ENCODE measurements at places on chromosomes 6 and 20.

- DNase-seq, result no peak
Observed at GRCh38 chr6:70735513-70735912, 67.8 kb downstream of the SMAP1 start.

DNA sequence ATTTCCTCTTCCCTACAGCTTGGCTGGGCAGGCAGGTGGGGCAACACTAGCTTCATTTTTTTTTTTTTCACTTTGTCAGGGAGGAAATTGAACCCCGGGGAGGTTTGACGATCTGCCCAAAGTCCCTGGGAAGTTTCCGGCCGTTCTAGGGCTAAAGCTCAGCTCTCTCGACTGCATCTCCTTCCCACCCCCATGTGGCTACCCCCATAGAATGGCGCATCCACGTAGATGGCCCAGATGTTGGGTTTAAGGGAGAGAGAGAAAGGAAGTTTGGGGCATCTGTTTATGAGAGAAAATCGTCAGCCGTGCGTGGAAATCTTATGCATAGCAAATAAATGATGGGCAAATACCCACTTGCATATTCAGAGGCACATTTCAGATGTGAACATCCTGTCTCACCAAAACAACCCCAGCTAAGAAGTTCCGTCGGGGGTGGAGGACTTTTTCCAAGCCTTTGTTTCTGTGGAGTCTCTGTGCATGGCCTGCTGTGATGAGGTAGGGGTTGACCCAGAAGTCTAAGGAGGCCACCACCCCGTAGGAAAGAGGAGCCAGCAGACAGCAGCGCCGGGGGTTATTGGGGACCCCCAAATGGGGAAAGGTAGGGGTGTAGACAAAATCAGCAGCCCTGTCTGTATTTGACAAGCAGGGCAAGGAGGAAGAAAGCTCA is 40.5 kb upstream of the ZNF831 start:
- no peak for DNase-seq

DNA sequence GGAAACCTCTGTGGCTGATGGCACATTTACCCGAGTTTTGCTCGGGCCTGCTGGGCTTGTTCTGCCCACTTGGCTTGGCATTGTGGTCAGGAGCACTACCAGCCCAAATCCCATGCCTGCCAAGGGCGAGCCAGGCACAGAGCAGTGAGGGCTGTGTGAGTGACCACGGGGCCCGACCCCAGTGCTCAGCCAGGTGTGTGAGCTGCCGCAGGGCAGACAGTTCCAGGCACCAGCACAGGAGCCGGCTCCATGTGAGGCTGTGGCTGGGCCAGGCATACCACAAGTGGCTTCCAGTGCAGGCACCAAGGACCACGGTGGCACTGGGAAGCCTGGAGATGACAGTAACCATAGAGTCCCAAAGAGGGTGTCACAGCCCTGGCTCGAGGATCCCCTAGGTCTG is 1225.5 kb upstream of the GJE1 start:
- no peak for DNase-seq

- DNase-seq, result no peak
Observed at GRCh38 chr20:50344232-50345071, 153.8 kb downstream of the CEBPB start.

DNA sequence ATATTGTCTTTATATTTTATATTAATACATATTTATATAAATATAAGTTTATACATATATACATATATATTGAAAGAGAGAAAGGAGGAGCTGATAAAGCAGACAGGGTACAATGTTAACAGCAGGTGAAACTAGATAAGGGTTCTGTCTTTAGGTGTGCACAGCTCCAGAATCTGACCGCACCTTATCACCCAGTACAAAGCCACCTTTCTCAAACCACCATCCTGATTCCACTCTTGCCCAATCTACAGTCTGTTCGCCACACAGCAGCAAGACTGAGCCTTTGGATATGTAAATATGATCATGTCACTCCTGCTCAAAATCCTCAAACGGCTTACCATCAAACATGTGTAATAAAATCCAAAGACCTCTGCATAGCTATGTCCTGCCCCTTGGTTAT is 34.7 kb upstream of the ASCC3 start:
- DNase-seq, result no peak

All from hippocampal formation (tissue), 2 donors.